Fibroblast of skin of abdomen (primary cell): ENCODE measurements at places on chromosomes 7 and 10.

DNA sequence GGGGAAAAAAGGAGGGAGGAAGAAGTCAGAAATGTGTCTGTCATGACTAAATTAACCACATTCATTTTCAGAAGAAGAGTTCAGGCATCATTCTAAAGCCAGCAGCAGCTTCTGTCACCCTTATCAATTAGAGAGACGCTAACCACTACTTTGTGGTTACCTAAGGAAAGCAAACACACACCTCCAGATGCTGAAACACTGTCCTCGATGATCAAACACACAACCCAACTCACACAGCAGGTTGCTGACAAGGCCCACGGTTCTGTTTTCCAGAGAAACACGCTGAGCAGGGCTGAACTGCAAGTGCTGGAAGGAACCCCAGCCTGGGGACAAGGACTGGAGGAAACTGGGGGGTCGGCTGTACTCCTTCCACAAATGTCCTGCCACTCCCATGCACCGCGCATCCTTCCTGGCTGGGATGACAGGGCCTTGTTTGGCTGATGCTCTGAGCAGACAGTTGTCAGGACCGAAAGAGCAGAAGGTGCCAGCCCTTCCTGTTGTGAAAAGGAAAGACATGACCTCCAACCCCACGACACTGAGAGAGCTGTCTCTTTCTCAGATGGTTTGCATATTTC lies 36.6 kb downstream of the PRKCQ start:
- no peak for DNase-seq

GRCh38 chr10:51892965-51893658 lies 193.7 kb upstream of the CSTF2T start:
- no peak for DNase-seq

DNA sequence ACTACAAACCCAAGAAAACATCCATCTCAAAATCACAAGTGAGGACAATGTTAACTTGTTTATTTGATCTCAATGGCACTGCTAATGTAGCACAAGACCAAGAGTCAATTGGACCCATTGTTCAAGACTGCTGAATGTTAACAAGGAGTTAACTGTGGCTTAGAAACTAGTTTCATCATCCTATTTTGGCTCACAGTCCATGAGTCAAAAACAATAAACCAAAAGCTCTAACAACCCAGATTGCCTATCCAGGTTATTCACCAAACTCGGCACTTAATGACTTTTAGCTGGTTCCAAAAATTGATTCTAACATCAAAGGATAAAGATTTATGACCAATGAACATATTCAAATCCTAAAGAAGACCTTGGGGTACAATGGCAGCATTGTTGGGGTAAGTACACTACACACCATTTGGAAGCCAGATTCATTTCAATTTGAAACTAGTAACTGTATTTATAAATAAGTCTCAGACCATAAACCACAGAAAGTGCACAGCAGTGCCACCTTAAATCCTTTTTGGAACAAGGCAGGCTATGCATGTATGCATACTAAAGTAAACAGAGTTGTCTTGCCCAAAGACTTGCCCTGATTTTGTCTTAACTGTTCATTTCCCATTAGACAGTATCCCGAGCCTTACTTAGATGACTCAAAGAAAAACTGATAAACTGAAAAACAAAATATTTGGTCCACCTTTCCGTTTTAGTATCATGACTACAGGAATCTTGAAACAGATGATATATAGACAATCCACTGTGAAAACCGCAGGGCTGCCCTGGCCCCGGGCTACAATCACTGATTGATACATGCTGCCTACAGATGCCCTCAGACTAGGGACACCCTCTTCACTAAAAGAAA lies 84.5 kb downstream of the SRPK2 start:
- peak; percentile 39 for DNase-seq

DNA sequence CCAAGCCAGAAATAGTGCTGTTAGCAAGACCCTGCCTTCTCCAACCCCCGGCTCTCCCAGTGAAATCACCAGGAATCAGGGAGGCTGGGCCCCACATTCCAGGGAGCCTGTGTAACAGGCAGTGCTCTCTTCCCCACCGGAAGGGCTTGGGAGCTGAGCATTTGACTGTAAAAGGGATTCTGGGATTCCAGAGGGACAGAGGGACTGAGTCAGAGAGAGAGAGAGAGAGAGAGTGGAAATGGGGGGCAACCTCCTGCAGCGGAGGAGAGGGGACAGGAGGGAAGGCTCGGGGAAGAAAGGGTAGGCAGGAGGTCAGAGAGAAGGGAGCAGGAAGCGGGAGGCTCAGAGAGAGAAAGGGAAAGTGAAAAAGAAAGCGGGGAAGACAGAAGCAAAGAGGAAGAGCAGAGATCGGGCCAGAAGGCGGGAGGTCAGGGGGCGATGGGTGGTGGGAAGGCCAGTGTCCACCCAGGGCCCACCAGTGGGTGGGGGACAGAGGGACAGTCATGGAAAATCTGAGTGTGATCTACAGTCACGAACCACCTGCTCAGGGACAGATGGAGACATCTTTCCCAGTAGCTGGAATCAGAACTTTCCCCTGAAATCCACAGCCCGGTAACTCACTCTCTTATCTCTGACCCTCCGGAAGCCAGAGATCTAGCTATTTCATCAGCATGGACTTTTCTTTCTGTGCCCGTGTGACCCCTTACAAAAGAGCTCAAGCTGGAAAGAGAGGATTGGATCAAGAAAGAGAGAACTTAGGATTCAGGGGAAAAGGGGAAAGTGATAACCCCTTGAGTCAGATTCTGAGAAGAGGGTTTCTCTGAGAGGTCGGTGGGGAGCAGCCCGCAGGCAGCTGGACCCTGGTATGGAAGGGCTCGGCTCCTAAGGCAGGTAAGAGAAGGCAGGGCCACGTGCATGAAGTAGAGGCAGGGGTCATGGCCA lies 4.6 kb upstream of the SERPINE1 start:
- DNase-seq: peak; percentile 99

DNA sequence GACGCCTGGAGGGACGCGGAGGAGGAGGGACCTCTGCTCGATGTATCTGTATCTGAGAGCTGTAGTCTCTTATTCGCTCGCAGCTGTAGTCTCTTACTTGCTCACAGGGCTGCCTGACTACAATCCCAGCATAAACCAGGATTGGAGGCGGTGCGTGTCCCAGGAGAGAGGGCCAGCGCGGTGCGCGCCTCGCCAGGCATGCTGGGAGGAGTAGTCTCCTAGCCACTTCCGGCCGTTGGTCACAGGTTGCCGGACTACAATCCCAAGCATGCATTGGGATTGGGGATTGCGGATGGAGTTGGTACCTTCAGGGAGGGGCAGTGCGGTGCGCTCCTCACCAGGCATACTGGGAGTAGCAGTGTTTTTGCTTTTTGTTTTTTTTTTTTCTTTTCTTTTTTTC lies 421.7 kb upstream of the NUPR2 start:
- no peak for DNase-seq

DNA sequence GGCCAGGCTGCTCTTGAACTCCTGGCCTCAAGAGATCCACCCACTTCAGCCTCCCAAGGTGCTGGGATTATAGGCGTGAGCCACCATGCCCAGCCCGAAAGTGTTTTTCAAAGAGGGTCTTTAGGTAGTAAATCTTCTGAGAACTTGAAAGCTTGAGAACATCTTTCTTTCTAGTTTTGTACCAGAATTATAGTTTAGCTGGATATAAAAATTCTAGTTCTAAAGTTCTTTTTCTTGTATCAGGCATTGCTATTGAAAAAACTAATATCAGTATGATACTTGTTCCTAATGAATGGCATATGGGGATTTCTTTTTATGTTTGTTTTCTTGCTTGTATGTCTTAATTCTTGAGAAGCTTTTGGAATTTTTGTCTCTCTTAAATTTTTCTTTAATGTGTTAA lies 43.2 kb downstream of the TLX1 start:
- DNase-seq: no peak
